Omental fat pad (tissue), 4 donors: ENCODE measurements at places on chromosomes 2 and 18.

GRCh38 chr18:26286008-26286407, 59.8 kb downstream of the TAF4B start:
- no peak for DNase-seq

- no peak for DNase-seq
Observed at GRCh38 chr2:159462201-159462785, 154.1 kb downstream of the BAZ2B start.

DNA sequence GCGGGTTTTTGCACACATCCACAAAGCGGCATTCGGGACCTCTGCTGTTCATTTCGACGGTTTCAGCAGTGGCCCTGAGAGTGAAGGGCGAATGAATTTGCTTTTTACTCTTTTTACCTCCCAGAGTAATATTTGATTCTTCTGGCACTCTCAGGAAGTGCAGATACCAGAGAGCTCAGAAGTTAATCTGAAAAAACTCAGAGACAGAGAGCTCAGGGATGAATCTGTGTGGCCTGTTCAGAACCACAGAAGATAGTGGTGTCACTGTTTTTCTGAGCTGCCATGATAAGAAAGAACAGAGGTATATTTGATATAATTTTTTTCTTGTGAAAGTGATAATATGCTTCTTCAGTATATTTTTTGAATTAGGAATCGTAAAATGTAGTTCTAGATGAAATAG, 129.3 kb downstream of the MBP start:
- no peak for DNase-seq

DNA sequence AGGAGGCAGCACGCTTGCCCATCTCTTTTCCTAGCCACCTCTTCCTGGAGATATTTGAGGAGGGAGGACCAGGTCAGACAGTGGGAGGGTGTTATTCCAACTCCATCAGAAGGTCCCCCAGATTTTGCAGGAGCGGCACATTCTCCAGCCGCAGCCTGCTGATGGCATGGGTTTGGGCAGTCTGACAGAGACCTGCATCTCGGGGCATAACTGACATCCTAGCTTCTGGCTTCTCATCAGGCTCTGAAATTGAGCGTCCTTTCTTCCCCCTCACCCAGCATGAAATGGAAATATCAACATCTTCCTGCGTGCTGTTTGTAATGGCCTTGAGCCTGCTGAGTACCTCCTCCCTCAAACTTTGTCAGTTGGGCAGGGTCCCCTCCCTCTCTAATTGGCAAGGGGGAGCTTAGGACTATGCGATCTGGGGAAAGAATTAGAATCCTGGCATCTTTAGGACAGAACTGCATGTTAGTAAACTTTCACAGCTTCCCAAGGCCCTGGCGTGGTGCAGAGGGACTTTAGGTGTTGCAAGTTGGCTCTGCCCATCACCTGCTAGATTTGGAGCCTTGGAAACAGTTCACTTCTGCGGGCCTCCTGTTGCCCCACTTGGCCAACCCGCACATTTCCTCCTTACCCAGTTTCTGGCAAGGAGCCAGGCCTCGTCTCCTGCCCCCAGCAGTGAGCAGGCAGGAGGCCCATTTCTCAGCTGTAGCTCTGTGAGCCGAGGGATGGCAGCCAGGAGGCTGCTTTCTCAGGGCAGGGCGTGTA, 2.2 kb downstream of the ITM2C start:
- DNase-seq = no peak

- no peak for DNase-seq
Observed at GRCh38 chr2:191410646-191411436, 165.6 kb downstream of the MYO1B start.
